ENCODE measurements at places on chromosomes 11 and 22.
A peak's percentile ranks its signal among the peaks of the same experiment; 100 is the strongest.

- DNase-seq = peak; percentile 24
These were observed 126.6 kb downstream of the BUD13 start for GRCh38 chr11:116646191-116646590.

- DNase-seq = no peak
These were observed 2.8 kb downstream of the SIAE start for GRCh38 chr11:124670732-124671131.

DNA sequence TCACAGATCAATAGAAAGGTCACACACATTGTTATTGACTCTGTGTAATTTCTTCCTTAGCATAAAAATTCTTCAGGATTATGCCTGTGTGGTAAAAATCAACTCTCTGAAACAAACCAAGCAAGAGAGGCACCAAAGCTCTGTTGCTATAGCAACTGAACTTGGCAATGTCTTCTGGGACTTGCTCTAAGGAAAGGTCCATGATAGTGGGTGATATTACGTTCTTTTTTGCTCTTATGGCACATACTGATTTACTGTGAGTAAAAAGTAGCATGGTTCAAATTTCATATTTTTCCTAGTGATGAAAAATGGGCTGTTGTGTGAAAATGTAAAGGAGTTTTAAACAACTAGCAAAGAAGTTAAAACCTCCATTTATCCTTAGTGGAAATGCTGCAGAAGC lies 66.4 kb downstream of the SVIP start:
- DNase-seq = no peak

DNA sequence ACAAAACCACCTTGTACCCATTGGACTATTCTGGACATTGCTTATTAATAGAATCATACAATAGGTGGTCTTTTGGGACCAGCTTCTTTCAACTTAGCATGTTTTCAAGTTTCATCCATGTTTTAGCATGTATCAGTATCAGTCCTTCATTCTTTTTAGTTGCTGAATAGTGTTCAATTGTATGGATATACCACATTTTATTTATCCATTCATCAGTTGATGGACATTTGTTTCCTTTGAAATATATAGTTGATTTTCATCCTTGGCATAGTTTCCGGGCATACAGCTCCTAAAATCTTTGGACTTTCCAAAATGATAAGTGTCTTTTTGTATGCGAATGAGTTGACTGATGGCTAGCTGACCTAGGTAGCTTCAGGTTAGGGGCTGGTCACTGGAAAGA lies 12.2 kb downstream of the PPP6R3 start:
- no peak for DNase-seq

- no peak for DNase-seq
These were observed 213.3 kb downstream of the FAM76B start for GRCh38 chr11:95576146-95576845.

DNA sequence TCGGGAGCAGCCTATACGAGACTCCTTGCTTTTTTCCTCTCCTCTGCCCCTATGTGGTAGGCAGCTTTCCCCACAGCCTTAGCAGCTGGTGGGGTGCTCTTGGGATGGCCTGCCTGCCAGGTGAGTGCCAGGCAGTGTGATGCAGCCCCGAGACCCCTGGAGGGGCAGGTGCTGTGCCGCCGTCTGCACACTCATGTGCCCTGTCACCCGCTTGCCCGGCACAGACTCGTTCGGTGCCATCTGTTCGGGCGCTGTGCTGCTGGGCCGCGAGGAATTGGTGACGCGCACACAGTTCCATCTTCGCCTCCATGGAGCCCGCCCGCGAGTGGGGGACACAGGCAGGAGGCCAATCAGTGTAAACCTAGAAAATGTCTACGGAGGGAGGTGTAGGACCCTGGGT lies 15.1 kb downstream of the TRMU start:
- DNase-seq = no peak

GRCh38 chr11:113487622-113488021 lies 12.4 kb upstream of the DRD2 start:
- peak; percentile 11 for DNase-seq

- no peak for DNase-seq
These were observed 79.5 kb upstream of the CRYBB3 start for GRCh38 chr22:25120093-25120561.

- DNase-seq = no peak
These were observed 466.2 kb downstream of the SOX6 start for GRCh38 chr11:15890031-15890713.

DNA sequence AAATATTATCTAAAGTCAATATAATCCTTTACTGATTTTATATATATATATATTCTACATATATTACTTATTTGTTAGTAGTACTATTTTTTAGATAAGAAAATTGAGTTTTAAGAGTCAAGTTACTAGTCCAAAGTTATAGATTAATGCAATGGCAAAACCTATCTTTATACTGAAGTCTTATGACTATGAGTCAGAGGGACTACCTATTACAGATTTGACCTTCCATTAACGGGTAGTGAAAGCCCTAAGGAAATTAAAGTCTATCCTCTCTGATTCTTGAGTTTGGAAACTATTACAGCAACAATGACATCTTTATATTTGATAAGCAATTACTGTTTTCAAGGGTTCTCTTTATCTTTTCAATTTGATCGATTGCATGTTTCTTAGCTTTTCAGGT lies 315.8 kb downstream of the CASP12 start:
- no peak for DNase-seq

DNA sequence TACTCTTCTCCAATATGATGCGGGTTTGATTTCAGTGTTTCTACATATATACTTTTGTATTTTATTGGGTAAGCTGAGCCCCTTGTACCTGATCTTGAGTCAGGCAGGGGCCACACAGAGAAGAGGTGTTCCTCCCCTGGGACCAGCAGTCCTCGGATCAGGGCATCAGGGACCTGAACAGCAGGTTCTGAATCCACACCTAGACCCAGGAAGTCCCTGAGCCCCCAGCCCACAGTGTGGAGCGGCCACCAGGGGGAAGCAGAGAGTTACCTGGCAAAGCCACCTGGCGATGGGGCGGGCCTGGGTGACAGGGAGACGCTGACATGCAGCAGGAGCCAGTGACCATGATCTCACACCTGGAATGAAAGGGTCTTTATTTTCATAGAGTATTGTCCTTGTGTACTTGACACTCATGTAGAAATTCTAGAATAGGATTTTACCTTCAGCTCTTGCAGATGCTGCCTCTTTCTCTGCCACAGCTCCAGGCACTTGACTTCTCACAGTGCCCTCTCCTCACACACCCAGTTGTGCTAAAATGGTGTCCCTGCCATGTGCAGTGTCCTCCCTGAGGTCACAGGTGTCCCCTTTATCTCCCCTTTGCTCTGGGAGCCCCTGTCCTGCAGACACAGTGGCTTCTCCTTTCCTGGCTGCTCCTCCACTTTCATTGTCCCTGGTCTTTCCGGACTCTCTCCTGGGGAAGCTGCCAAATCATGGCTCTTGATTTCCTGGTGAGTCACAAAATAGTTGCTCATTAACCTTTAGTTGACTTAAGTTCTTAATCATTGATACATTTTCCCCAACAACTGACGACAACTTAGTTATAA lies 48.5 kb downstream of the GGTLC2 start:
- no peak for DNase-seq

- no peak for DNase-seq
These were observed at the start of gene MMP8 for GRCh38 chr11:102724904-102725500. MMP8 (minus strand) TSS chr11:102724954; CDS start chr11:102724855, 99 bp downstream.

GRCh38 chr11:125720781-125721180 lies 25.3 kb upstream of the PATE1 start:
- DNase-seq = no peak

- no peak for DNase-seq
These were observed 73.5 kb downstream of the RNF169 start for GRCh38 chr11:74822170-74822569.

GRCh38 chr11:99592266-99592665 lies 571.5 kb downstream of the CNTN5 start:
- no peak for DNase-seq

DNA sequence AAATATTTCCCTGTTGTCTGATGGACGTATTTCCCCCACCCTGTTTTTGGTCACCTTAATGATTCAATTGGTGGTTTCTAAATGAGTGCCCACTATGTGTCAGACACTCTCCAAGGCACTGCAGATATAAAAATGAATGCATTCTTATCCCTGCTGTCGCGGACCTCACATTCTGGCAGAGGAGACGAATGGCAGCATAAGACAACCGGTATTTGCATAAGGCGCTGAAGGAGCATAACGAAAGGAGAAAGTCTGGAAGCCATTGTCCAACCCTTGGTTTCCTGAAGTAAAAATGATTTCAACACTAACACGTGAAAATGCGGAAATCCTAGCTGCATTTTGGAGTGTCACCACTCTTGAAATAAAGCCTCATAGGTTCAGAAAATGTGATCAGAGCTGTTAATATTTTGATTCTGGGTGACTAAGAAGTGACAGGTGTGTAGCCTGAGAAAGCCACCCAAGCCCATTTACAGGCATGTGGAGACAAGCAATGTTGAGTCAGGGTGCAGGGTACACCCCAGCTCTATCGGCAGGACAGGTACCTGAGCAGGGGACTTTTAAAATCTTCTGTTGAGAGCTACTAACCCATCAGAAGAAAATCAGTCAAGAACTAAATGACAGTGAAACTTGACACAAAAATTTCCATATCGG lies 10.1 kb upstream of the GAB2 start:
- DNase-seq = no peak

DNA sequence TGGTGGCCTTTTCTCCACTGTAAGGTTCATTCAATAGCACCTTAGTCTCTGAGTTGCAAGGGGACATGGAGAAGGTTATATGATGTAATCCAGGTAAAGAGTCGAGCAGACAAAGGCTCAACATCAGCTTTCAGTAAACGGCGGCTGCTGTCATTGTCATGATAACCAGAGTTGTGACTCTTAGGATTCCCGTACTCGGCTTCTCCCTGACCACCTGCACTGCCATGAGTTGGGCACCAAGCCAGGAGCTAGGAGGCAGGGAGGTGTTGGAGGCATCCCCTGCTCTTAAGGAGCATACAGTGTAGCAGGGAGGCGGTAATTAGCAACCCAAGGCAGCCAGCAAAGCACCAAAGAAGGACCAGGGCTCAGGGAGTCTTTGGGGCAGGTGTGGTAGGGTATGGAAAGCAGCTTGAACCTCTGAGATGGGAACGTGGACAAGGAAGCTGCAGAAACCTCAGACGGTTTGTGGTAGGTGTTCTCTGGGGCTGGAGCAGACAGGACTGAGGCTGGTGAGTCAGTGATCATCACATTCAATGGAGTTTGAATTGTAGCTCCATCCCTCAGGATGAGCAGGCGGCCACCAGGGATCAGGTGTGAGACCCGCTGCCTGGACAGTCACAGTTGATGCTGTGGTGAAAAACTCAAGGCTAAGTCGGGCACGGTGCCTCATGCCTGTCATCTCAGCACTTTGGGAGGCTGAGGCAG lies 31.7 kb downstream of the LIF start:
- DNase-seq = no peak

DNA sequence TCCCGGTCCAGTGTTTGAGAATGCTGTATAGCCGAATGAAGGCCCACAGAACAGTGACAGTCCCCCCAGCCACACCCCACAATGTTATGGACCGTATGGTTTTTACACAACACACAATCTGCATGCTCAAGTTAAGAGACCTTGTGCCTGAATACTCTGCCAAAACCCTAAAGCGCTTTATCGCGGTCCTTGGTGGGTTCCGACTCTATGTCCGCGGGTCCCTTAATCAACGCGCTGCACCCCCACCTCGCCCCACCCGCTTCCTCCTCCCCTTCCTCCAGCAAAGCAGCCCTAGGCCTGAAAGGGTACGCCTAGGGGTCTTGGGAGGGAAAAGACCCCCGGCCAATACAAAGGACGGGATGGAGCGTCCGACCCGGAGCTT lies 442 bp downstream of the COPB1 start:
- DNase-seq = no peak

- DNase-seq = no peak
These were observed 554 bp upstream of the NRIP3 start for GRCh38 chr11:9004183-9004926.

- no peak for DNase-seq
These were observed 91.7 kb upstream of the GRAMD1B start for GRCh38 chr11:123338266-123338800.

DNA sequence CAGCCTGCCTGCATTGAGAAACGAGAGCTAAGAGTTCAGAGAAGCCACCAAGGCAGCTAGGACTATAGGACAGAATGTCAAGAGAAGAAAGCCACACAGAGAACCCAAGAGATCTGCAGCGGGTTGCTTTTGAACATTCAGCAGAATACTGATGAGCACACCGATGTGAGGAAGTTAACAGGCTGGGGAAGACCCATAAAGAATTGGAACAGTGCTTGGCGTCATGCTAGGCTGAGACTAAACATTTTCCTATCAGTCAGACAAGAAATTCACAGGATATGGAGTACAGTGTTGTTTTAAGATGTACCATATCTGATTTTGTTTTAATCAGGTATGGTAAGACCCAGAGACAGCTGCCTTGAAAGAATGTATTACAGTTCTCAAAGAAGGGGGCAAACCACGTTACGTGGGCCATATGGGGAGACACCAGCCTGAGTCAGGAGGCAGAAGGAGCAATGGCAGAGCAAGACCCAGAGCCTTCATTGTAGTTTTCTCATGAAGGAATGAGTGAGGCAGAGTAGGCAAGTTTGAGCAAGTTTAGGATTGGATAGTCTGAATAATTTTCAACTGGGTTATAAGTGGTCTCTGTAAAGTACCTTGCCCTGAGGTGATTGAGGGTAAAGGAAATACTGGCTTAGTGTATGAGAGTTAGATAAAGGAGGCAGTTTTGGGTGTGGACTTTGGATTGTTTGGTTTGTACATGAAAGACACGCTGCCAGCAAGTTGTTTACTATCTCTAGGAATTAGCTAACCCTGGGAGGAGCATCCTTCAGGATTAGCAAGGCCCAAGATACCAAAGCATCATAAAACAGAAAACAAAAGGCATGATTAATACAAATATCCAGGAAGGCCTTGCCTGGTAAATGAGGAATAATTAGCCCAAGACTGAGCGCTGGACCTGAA lies 14.3 kb downstream of the LRRC75B start:
- no peak for DNase-seq

GRCh38 chr11:118287006-118287405 lies 17.5 kb upstream of the CD3E start:
- no peak for DNase-seq

GRCh38 chr11:27013781-27014361 lies 20.0 kb downstream of the FIBIN start:
- no peak for DNase-seq

GRCh38 chr22:35126993-35127392 lies 61.0 kb downstream of the ISX start:
- no peak for DNase-seq

DNA sequence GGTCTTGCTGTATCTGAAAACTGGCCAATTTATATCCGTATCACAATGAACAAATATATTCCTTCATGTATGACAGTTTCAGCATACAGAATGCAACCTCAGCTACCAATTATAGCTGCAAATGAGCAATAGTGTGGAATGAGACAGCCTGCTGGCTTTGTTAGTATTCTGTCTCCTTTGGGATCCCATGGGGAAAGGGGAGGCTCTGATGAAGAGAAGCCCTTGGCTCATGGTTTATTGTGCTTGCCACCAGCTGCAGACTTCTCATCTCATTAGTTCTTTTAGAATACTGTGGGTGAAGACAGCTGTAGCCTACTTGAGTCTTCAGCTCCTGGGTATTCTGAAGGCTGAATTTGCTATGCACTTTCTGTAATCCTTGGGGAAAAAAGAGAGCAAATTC lies 42.4 kb downstream of the PITPNB start:
- no peak for DNase-seq
